ENCODE measurements at places on chromosomes 6 and 20.

DNA sequence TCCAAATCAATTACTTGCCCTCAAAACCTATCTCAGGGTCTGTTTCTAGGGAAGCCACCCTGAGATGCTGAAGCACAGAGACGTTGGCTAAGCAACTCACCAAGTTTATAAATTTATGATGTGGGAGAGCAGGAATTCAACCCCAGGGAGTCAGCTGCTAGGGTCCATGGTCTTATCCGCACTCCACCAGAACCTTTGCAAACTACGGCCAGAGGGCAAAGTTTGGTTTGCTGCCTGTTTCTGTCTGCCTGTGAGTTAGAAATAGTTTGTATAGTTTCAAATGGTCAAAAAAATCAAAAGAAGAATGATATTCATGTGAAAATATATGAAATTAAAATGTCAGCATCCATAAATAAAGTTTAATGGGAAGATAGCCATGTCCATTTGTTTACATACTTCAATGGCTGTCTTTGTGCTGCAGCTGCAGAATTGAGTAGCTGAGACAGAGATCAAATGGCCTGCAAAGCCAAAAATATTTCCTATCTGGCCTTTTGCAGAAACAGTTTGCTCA is 83.7 kb upstream of the ZFP64 start:
- no peak for DNase-seq

GRCh38 chr20:45044084-45044573 is 56.8 kb downstream of the KCNS1 start:
- peak; percentile 78 for DNase-seq

DNA sequence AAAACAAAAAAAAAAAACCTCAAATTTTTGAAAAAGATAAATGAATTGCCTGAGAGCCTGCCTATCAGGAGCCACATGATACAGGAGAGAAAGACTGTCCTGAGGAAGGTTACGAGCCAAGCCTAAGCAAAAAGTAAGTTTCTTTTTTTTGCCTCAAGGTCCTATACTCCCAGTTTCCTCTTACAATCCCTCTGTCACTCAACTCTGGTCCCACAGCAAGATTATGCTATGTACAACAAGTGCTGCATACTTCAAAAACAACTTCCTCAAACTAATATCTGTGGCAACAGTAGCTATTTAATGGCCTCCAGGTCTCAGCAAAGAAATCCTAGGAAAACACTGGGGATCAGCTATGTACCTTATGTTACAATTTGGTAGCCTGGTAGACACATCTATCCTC is 46.8 kb downstream of the PLN start:
- no peak for DNase-seq

DNA sequence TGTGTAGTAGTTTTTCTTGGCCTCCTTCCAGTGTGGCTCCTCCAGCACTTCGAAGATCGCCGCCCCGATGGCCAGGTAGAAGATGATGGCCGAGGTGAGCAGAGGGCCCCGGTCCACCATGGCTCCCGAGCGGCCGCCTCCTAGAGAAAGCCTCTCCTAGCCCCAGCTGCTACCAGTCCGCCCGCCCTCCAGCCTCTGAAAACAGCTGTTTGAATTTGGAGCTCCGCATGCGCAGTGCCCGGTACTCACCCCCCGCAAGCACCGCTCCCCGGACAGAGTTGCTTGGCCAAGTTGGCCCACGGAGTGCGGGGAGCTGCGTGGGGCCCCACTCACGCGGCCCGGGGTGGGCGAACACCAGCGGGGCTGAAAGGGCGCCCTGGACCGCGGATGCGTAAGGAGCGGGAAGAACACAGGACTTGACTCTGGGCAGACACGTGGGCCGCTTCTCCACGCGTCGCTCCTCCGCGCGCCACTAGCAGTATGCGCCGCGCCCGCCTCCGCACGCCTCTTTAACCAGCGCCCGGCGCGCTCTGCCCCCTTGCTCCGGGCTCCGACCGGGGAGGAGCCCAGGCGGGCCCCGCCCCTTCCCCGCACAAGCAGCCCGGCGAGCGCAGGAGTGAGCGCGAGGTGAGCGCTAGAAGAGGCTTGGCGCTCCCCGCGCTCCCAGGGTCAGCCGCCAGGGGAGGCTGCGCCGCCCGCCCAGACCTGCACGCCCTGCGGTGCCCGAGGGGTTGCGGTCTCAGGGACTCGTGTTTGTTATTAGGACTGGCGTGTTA is at the start of gene KCNK5:
TSS of gene KCNK5 (minus strand) at position 484 of the 776 bp plus-strand sequence. CDS start at position 120, 364 bp downstream.
- peak; percentile 79 for DNase-seq

GRCh38 chr6:15841937-15842726 is 179.3 kb upstream of the DTNBP1 start:
- no peak for DNase-seq

- no peak for DNase-seq
Measured at GRCh38 chr6:137781639-137782038, 85.4 kb upstream of the TNFAIP3 start.

- no peak for DNase-seq
Measured at GRCh38 chr6:77786935-77787629, 134.2 kb downstream of the MEI4 start.

GRCh38 chr6:3081960-3082359 is 13.7 kb downstream of the RIPK1 start:
- no peak for DNase-seq

DNA sequence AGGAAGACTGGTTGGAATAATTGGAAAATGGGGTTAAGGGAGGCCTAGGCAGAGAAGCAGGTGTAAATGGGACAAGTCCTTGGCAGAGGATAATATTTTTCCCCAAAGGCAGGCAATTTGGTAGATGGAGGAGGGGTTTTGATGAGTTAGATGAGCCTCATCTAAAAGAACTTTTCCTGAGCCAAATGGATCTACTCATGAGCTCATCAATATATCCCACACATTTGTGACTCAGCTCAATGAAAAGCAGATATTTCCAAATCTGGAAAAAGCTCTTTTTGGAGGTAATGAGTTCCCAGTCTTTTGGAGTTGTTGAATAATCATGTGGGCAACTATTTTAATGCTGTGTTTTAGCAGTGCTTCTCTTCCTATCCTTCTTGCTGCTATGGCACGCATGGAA is 685.5 kb upstream of the CITED2 start:
- DNase-seq: no peak

DNA sequence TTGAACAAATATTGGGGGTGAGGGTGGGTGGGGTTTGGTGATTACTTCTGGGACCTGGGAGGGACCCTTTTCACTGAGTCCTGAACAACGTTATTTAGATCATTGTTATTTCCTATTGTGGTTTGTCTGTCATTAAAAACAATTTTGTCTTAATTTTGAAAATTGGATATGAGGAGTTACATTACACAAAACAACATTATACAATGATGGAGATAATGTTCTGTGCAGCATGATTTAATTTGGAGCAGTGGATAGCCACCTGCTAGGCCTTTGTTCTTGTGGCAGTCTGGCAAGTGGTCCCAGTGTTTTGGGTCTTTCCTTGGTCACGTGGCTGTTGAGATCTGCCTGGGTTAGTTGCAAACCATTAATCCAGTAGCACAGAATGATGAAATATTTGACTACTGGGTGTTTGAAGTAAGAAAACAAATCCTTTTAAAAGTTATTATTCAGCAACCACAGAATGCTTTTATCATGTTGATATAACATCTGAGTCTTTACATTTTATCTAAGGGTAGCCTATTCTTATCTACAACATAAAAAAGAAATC is 172.8 kb downstream of the CDKAL1 start:
- DNase-seq: no peak

DNA sequence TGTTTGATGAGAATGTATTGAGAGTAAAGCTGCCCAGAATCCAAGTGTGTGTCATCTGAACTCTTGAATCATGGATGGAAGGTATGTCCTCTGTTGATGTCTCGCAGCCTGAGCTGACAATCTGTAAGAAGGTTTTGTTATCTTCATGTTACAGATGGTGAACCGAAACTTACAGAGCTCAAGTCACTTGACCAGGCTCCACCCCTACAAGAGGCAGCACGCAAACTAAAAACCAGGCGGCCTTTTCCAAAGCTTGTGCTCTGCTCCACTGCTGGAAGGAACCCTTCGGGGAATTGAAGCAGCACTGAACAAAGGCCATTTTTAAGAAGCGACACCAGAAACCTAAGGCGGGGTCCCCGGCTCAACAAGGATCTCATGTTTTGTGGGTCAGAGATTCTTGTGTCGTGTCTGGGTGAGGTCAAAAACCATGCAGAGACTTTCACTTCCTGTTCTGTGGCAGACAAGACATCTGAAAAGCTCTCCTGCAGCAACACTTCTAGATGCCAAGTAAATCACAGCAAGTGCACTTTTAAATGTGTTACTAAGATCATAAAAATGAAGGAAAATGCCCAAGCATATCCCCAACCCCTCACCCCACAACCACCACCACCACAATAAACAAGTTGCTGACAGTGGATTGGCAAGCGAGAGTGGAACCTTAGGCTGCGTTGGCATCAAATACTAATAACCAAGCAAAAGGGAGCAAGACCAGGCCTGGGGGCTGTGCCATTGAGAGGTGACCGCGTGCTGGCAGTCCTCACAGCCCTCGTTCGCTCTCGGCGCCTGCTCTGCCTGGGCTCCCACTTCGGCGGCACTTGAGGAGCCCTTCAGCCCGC is 27.3 kb downstream of the NQO2 start:
- peak; percentile 43 for DNase-seq

DNA sequence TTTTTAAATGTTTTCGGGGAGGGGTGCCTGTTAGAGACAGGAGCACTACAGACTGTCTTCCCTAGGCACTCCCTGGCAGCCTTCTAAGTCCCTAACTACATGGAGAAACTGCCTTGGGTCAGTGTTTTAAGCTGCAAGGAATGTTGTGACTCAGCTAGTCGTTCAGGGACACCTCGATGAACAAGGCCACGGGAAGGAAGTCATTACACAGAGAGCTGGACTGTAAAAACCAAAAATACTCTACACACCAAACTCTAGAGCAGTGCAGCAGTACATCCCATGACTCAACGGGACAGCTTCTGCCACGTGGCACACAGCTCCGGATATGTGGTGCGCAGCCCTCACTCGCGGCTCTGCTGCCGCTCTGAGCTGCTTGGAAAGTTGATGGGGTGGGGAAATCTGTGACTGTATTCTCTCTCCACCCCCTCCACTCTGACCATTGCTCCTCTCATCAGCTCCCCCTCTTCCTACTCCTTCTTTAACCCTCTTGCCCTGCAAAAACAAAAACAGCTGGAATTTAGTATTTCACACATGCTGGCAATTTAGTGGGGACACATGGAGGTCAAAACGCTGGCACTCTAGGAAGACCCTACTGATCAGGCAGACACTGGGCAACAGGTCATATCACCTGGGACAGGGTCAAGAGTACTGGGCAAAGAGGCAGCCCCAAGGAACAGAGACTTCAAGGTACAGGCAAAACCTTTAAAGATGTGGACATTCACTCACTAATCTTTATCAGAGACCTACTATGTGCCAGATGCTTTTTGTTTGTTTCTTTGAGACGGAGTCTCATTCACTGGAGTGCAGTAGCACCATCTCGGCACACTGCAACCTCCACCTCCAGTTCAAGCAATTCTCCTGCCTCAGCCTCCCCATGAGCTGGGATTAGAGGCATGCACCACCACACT is 10.9 kb upstream of the LPIN3 start:
- DNase-seq: peak; percentile 37

GRCh38 chr20:48920527-48921167 is 864 bp upstream of the ARFGEF2 start:
- no peak for DNase-seq

- no peak for DNase-seq
Measured at GRCh38 chr6:104884867-104885517, 25.3 kb upstream of the HACE1 start.

DNA sequence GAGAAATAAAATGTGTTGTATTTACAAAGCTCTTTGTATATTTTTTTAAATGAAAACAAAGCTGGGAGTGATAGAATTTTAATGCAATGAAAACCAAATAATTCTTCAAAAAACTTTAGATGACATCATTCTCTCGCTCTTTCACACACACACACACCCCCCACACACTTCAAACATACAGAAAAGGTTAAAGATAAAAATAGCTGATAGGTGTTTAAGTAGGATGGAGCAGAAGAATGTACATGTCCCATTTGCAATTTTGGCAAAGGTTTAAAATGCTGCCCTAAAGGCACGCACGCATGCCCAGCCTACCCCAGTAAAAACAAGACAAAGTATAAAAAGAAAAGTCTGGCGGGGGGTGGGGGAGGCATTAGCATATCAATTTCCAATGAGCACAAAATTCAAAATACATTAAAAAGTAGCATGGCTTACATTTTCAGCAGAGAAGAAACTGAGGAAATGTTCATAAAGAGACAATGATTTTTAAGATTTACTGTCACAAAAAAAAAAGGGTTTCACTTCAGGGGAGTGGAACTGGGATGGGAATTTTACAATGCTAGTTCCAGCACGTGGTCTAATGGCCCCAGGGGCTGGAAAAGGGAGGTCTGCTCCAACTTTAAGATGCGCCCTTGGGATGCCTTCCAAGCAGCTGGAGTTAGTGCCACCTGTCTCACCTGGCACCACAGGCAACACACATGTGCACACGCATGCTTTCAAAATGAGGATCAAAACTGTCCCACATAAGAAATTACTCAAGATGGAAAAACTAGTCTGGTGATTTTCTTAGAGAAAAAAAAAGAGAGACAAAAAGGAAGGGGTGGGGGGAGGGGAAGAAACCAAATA is 55.1 kb upstream of the NFATC2 start:
- no peak for DNase-seq

GRCh38 chr6:12501990-12502389 is 211.8 kb downstream of the EDN1 start:
- DNase-seq: no peak

DNA sequence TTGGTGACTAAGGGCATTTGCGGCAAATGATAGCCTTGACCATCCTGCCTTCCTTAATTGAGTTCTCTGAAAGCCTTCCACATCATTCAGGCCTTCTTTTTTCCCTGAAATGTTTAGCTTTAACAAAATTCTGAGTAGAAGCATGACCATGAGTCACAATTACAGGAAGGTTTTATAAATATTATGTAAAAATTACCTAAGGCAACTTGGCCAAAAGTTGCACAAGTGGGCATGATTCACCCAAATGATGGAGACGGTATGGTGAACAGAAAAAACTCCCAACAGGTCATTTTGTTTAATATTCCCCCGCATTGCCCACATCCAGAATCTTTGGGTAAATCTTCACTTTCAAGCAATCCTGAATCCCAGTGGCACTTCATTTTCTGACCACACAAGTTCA is 37.0 kb downstream of the MC3R start:
- no peak for DNase-seq

GRCh38 chr20:63488315-63489251 is 10.3 kb downstream of the EEF1A2 start:
- DNase-seq: no peak

- no peak for DNase-seq
Measured at GRCh38 chr6:150430815-150431214, 62.0 kb downstream of the IYD start.

- DNase-seq: no peak
Measured at GRCh38 chr6:21967056-21967974, 329.5 kb downstream of the PRL start.

- no peak for DNase-seq
Measured at GRCh38 chr6:10424040-10424439, 9.2 kb upstream of the TFAP2A start.

DNA sequence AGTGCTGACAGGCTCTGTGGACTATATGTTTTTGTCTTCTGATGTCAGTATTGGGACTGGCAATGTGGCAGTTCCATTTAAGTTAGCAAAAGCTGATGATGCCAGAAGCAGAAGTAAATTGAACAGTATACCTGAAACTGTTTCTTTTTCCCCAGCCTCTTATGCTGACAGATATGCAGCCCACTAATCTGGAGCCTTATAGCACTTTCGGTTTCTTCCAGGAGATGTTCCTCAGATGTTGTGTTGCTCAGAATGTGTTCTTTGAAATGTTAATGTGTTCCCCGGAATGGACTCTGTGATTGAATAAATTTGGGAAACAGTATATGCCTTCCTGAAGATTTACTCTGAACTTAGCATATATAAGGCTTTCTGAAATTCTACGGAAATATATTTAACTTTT is 80.7 kb upstream of the MRAP2 start:
- no peak for DNase-seq

GRCh38 chr20:1300083-1300840 is 28.7 kb downstream of the SDCBP2 start:
- no peak for DNase-seq
